ENCODE measurements at places on chromosomes 2 and 18. TPM values are rescaled to one million over a fixed set of nuclear protein-coding genes. Genes with fewer than 3 reads are reported as not detected.

The AGXT gene
- total RNA-seq: not detected

GRCh38 chr2:144011553-144011952 lies 508.4 kb downstream of the ZEB2 start:
- DNase-seq: no peak

GRCh38 chr2:216800836-216801235 lies 59.0 kb downstream of the TNP1 start:
- no peak for DNase-seq

GRCh38 chr2:60466161-60466702 lies 87.2 kb downstream of the BCL11A start:
- no peak for DNase-seq

DNA sequence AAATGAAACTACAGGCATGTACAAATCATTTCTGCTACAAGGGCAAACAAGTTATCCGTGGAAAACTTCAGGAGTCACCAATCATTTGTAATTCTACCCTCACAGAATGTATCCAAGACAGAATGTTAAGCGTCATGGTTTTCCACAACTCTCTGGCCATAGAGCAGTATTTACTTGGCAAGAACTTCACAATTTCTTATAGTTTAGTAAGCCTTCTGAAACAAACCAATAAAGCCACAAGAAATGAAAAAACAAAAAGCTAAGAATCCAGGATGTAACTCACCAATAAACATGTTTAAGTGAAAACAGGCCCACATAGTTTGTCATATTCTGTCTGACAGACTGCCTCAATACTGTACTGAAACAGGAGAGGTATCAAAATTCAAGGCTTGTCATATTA lies 70.3 kb downstream of the LNPK start:
- DNase-seq: no peak
